Activated CD8-positive, alpha-beta T cell treated with anti-CD3 and anti-CD28 coated beads, Interleukin-2, amount 10 ng/mL, durations not matched to agents 7 days and 5 days (primary cell): ENCODE measurements at places on chromosomes 6 and 20.

DNA sequence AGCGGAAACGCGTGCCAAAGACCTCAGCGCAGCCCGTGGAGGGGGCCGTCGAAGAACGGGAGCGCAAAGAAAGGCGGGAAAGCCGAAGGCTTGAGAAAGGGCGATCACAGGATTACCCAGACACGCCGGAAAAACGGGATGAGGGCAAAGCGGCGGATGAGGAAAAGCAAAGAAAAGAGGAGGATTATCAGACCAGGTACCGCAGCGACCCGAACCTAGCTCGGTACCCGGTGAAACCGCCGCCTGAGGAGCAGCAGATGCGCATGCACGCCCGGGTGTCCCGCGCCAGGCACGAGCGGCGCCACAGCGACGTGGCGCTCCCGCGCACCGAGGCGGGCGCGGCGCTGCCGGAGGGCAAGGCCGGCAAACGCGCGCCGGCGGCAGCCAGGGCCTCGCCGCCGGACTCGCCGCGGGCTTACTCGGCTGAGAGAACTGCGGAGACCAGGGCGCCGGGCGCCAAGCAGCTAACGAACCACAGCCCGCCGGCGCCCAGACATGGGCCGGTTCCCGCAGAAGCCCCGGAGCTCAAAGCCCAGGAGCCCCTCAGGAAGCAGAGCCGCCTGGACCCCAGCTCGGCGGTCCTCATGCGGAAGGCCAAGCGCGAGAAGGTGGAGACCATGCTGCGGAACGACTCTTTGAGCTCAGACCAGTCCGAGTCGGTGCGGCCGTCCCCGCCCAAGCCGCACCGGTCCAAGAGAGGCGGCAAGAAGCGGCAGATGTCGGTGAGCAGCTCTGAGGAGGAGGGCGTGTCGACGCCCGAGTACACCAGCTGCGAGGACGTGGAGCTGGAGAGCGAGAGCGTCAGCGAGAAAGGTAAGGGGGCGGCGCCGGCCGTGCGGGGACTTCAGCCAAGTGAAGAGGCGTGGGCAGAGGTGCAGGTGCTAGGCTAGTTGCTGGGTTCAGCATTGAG is 296.2 kb downstream of the RIMS1 start:
- no peak overlapping the region for H3K4me3 ChIP-seq
- no peaks in the 10 kb centered on the region for H3K36me3 ChIP-seq
- H3K4me1 ChIP-seq, result peaks cover 7% of the 10 kb centered on the region
- peaks cover 27% of the 10 kb centered on the region for H3K27me3 ChIP-seq

DNA sequence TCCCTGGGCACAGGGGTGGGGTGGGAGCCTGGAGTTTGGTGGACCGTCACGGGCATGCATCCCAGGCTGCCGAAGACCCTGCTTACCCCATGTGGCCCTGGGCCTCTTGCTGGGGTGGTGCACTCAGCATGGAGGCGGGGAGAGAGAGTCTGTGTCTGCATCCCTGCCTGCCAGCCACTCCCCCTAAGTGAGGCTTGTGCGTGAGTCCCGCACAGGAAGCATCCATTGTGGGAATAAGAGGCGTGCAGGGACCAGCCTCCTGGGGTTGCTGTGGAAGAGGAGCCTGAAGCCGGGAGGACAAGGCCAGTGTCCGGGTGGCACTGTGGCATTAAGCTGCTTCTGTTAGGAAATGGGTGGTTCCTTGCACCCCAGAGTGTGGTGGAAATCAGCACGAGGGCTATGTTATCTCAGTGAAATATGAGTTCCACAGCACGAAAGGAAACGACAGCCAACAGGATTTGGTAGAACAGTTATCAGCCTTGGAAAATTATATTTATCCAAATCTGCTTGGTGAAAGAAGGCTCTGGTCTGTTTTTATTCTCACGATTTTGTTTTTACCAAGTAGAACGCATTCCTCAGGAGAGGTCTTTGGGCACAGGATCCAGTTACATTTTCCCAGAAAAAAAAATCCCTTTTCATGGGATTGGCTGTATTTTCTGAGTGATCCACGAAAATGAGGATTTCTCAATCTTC is 35.7 kb downstream of the CDH4 start:
- H3K36me3 ChIP-seq, result no peaks in the 10 kb centered on the region
- H3K27me3 ChIP-seq, result no peaks in the 10 kb centered on the region
- no peak overlapping the region for H3K4me3 ChIP-seq
- DNase-seq, result no peak

GRCh38 chr6:79137671-79138070 is 59.6 kb upstream of the PHIP start:
- H3K4me1 ChIP-seq, result no peaks in the 10 kb centered on the region
- no peak for DNase-seq
- no peak overlapping the region for H3K27ac ChIP-seq
- no peak overlapping the region for H3K4me3 ChIP-seq
- peaks cover 4% of the 10 kb centered on the region for H3K27me3 ChIP-seq
- H3K36me3 ChIP-seq, result no peaks in the 10 kb centered on the region

DNA sequence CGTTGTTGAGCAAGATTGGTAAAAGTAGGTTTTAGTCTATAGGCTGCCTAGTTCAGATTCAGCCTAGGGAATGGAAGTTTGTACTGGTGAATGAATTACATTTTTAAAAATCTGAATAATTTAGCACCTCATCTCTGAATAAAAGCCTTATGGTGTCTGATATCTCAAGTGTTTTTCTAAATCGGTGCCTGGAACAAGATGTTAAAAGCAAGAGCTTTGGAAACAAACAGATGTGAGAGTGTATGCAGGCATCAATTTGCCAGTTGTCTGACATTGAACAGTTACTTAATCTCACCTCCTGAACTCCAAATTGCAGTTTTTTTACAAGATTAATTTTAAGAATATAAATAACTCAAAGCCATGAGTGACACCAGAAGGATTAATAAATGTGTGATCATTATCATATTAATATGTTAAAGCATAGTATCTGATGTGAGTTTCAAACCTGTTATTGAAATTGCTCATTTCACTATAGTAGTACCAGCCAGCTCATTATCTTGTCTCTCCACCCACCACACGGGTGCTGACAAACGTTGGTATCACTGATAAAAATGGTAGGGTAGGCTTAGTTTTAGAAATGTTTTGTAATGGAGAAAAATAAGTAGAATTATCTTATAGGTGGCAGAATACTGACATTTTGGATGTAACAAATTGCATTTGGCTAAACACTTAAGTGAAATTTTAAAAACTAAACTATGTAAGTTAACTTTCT is 157.3 kb downstream of the FAM83B start:
- no peak overlapping the region for H3K4me3 ChIP-seq
- H3K36me3 ChIP-seq, result no peaks in the 10 kb centered on the region
- DNase-seq, result no peak
- no peaks in the 10 kb centered on the region for H3K4me1 ChIP-seq

- peaks cover 14% of the 10 kb centered on the region for H3K27me3 ChIP-seq
- peaks cover 1% of the 10 kb centered on the region for H3K36me3 ChIP-seq
- H3K27ac ChIP-seq, result no peak overlapping the region
- H3K4me1 ChIP-seq, result peaks cover 21% of the 10 kb centered on the region
- no peak for DNase-seq
Measured at GRCh38 chr6:16849280-16849987, 88.2 kb upstream of the ATXN1 start.

- H3K4me1 ChIP-seq, result peaks cover 21% of the 10 kb centered on the region
- DNase-seq, result no peak
- peaks cover 8% of the 10 kb centered on the region for H3K36me3 ChIP-seq
- no peaks in the 10 kb centered on the region for H3K27me3 ChIP-seq
Measured at GRCh38 chr6:41053041-41053440, at the start of gene APOBEC2. TSS of gene APOBEC2 (plus strand) at chr6:41053202. CDS start at chr6:41053348, 146 bp downstream.

DNA sequence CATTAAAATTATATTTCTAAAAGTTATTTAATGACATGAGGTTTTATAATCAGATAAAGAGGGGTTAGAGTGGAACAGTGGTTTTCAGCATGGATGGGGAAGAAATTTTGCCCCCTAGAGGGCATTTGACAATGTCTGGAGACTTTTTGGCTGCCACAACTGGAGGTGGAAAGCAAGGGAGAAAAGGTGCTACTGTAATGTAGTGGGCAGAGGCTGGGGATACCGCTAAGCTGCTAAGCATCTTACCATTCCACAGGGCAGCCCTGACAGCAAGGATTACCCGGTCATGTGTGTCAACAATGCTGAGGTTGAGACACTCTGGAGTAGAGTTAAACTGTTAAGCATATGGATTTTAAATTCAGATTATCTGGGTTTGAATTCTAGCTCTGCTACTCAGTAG is 52.9 kb upstream of the FABP7 start:
- DNase-seq, result no peak
- no peak overlapping the region for H3K4me3 ChIP-seq
- H3K27ac ChIP-seq, result no peak overlapping the region
- H3K4me1 ChIP-seq, result no peaks in the 10 kb centered on the region
- H3K27me3 ChIP-seq, result no peaks in the 10 kb centered on the region

DNA sequence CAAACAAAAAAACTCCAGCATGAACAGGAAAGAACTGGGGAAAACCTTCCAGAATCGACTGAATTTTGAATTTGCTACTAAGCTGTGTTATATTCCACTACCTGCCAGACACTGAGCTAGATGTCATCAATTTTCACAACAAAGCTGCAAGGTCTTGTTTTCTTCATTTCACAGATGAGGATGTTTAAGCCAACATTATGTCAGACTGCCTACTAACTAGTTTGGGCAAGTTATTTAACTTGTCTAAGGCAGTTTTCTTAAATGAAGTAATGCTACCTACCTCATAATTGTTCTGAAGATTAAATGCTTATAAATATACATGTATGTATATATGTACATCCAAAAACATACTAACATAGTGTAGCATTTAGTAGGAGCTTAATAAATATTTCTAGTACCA is 144.4 kb downstream of the MMS22L start:
- DNase-seq, result no peak
- no peaks in the 10 kb centered on the region for H3K4me1 ChIP-seq
- no peaks in the 10 kb centered on the region for H3K27me3 ChIP-seq
- H3K4me3 ChIP-seq, result no peak overlapping the region
- H3K27ac ChIP-seq, result no peak overlapping the region

DNA sequence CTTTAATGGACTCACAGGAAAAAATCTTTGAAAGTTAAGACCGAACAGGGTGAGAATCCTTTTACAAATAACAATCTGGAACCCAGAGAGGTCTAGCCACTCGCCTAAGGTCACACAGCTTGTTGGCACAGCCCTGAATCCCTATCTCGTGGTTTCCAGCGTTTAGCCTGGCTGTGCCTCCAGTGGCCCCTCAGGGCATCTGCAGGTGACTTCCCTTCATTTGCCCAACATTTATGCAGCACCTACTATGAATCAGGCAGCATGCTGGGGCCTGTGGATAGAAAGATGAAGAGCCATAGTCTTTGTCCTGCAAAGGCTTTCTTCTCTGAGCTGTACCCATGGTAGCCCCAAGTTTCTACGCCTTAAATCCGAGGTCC is 2.6 kb upstream of the NR2E1 start:
- H3K4me1 ChIP-seq, result peaks cover 23% of the 10 kb centered on the region
- peaks cover 92% of the 10 kb centered on the region for H3K27me3 ChIP-seq
- H3K27ac ChIP-seq, result no peak overlapping the region
- no peak overlapping the region for H3K4me3 ChIP-seq
- peaks cover 10% of the 10 kb centered on the region for H3K36me3 ChIP-seq
- DNase-seq, result no peak
